Fibroblast of villous mesenchyme (primary cell): ENCODE measurements at places on chromosomes 7 and 10. TPM values are rescaled to one million over a fixed set of nuclear protein-coding genes. Genes with fewer than 3 reads are reported as not detected.

DNA sequence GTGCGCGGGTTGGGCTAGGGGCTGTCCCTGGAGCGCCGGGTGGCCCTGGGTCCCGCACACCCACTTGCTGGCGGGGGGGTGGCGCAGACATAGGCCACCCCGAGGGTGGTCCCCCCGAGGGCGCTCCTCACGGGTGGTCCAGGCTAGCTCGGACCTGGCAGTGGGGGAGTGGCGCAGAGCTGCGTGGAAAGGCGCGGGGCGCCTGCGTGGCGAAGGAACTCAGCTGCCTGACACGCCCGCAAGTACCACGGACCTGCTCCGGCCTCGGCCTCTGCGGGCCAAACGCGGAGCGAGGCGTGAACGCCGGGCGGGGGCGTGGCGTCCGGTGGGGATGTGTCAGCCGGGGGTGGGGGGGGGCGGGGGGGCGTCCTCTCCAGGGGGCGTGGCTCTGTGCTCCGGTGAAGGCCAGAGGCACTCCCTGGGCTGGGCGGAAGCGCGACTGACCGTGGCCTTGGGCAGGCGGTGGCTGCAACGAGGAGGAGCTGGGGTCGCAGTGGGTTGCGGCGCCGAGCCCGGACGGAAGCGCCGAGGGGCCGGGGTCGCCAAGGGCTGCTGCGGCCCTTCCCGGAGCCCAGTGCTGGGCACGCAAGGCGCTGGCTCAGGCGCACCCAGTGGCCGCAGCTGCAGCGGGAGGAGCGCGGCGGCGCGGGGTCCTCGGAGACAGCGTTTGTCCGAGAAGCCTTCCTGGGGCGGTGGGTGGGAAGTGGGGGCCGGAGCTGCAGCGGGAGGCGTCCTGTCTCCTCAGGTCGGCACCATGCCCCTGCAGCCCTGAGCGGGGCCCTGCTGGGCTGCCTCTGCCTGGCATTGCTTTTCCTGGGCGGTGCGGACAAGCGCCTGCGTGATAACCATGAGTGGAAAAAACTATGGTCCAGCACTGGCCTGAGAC is 58.9 kb upstream of the NUPR2 start:
- DNase-seq = no peak

- DNase-seq = no peak
Observed at GRCh38 chr10:121617176-121617575, 18.9 kb upstream of the FGFR2 start.

Gene SFMBT2
- 1.7 and 2.6 TPM in 2 replicates for total RNA-seq

- DNase-seq = no peak
Observed at GRCh38 chr7:44764081-44764480, 15.4 kb downstream of the ZMIZ2 start.

GRCh38 chr7:32154797-32155196 is 84.6 kb upstream of the PDE1C start:
- DNase-seq = no peak

- DNase-seq = peak; percentile 85
Observed at GRCh38 chr7:98283127-98283886, 1.8 kb downstream of the BRI3 start.

DNA sequence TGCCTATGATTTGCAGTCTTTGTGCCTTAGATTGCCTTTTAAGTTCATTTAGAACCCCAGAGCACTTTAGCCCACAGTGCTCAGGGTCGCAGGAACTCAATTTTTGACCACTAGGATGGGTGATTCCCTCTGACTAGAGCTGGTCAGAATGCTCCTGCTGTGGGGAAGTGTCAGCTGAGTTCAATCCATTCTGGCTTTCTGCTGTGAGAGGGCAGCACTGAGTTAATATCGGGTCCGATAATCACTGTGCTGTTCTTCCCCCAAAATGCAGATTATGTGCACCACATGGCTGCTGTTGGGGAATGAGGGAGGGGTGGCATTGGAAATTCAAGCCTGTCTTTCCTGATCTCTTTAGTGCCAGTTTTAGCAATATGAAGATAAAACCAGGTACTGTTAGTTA is 886.4 kb downstream of the DNAJB9 start:
- DNase-seq = no peak

DNA sequence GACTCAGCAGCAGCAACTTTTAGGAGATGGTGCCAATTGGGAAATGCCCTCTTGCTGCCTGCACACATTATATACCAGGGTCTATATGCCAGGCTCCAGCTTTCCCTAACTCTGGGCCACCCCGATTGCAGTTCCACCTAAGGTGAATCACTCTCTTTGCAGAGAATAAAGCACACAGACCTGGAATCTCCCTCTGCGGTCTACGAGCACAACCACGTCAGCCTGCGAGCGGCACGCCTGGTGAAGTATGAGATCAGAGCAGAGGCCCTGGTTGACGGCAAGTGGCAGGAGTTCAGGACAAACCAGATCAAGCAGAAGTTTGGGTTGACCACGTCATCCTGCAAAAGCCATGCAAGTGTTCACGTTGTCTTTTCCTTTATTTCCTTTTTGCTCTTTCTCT is 38.2 kb upstream of the PLEKHA1 start:
- no peak for DNase-seq

Gene SCIN
- total RNA-seq = 3.9 and 4.3 TPM in 2 replicates

GRCh38 chr7:158869876-158870275 is 13.5 kb downstream of the DYNC2I1 start:
- DNase-seq = no peak

GRCh38 chr7:101410743-101411507 is 48.2 kb downstream of the COL26A1 start:
- DNase-seq = peak; percentile 15

Gene MYO3A
- not detected in 2 replicates for total RNA-seq

Gene CALHM1
- not detected in 2 replicates for total RNA-seq

GRCh38 chr10:1299041-1299726 is 243.0 kb downstream of the WDR37 start:
- no peak for DNase-seq

Gene OR6V1
- not detected in 2 replicates for total RNA-seq

DNA sequence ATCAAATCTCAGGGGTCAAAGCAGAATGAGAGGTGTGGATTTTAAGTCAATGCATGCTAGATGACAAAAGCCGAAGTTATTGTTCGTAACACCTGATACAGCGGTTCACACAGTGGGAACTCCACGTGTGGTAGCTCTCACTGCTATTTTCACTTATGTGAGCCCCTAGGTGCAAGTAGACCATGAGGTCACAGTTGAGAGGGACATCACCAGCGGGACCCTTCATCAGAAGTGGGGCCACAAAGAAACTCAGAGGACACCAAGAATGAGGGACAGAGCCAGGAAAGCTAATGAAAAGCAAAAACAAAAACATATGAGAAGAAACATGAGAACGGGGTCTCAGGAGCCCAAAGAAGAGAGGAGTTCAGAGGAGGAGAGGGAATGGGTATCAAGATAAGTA is 63.5 kb downstream of the ADAM12 start:
- DNase-seq = no peak

DNA sequence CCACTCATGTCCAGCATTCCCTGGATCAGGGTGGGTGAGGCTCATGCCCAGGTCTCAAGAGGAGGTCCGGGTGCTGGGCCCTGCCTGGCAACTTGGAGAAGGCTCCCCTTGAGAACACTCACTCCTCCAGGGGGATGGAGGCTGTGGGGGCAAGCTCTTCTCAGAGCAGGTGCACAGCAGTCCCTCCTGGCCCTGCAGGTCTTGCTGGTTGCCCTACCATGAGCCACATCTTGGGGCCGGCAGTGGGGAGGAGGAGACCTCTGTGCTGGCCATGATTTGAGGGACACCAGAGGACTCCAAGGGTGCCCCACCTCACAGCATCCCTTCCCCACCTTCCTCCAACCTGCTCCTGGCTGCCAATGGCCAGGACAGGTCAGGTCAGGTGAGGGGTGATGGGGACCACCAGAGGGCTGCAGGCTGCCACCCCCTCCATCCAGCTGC is 87.4 kb upstream of the RET start:
- DNase-seq = no peak

Gene ATRNL1
- 8.4 and 13.0 TPM in 2 replicates for total RNA-seq

DNA sequence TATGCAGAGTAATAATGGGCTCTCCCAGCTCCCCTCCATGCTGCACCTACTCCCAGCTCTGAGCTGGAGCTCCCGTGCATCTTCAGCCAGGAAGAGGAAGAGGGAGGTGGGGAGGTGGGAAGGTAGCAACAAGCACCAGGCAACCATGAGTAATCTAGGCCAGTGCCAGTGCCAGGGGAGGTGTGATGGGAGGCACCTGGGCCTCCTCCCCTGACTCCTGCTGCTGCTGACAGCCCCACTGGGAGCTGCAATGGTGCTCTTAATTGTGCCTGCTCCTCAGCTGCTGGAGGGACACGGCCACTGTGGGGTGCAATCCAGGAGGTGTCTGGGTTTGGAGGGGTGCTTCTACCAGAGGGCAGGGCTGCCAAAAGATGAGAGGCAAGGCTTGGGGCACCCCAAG is 243.0 kb downstream of the PLXNA4 start:
- DNase-seq = no peak

Gene PARD3
- 38.7 and 44.0 TPM in 2 replicates for total RNA-seq

Gene MACC1
- total RNA-seq = under 0.01 TPM in 2 replicates

Gene ZNF365
- 6.1 and 8.2 TPM in 2 replicates for total RNA-seq

Gene SYNPO2L
- 0.43 and 0.64 TPM in 2 replicates for total RNA-seq

Gene DGKI
- 3.5 and 11.3 TPM in 2 replicates for total RNA-seq

DNA sequence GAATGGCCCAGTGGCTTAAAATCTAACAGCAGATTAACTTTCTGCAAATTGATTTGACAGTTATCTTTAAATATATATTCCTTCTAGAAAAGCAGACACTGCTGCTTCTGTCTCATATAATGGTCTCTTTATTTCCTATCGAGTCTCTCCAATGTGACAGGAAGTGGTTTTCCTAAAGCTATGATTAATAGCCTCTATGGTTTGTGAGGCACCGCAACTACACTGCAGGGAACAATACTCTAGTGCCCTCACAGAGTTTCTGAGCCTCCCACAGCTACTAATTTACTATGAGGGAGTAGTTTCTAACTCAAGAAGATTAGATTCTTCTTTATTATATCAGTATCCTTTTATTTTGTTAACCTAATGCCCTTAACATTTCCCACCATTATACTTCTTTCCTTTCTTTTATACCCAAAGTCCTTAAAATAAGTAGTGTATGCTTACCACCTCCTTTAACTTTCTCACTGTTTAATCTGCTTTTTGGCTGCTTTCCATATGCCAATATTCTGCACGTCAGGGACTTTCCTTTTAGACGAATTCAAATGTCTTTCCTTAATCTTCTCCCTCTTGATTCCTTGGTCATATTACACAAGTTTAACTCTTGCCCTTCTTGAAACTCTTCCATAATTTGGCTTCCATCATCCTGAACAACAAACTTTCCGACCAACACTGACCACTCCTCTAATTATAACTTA is 23.8 kb upstream of the AHR start:
- peak; percentile 21 for DNase-seq

DNA sequence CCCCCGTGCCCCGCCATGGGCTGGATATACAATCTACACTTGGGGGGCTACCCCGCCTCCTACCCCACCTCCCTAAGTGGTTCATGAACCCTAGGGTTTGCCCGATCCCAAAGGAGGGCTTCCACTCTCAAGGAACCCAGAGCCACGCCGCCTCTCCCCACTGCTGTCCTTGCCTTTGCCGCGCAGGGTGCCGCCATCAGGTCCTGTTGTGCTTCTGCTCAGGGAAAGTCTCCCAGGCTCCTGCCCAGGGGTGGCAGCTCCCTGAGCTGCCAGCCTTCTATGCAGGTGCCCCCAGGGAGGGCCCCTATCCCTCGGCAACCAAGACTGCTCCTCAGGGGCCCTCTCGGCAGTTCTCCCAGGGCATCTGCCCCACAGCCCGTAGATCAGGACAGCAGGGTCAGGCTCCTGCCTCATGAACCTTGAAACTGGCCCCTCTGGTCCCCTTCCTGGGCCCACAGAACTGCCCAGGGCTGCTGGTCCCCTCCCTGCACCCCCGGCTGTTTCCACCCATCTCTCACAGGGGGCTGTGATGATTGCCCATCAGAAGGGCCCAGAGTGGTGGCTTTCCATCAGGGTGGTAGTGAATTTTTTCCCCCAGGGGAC is 13.0 kb upstream of the PCBD1 start:
- no peak for DNase-seq

DNA sequence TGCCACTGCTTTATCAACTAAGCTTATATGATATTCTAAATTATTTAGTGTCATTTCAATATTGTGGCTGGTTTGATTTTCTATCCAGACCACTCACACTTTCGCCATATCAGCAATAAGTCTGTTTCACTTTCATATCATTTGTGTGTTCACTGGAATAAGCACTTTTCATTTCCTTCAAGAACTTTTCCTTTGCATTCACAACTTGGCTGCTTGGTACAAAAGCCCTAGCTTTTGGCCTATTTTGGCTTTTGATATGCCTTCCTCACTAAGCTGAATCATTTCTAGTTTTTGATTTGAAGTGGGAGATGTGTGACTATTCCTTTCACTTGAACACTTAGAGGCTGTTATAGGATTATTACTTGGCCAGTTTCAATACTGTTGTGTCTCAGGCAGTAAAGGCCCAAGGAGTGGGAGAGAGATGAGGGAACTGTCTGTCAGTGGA is 120.9 kb upstream of the NAMPT start:
- no peak for DNase-seq

DNA sequence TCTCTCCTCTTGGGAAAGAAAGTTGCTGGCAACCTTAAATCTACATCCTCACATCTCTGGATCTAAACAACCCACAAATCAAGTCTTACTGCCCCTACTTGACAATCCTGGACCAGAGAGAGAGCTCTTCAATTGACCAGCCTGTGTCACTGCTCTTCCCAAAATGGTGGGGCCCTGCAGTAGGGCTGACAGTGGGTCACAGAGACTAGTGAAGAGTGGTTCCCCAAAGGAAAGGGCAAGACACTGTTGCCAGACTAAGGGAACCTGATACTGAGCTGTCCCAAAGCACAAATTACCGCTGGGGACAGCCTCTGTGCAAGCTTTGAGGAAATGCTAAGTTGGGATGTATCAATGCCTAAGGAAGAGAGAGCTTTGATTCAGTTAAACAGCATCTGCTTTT is 4.5 kb upstream of the GPRIN2 start:
- DNase-seq = no peak

GRCh38 chr10:124595143-124595883 is 133.7 kb downstream of the LHPP start:
- DNase-seq = no peak

- DNase-seq = no peak
Observed at GRCh38 chr10:62185919-62186692, 82.5 kb downstream of the RTKN2 start.

DNA sequence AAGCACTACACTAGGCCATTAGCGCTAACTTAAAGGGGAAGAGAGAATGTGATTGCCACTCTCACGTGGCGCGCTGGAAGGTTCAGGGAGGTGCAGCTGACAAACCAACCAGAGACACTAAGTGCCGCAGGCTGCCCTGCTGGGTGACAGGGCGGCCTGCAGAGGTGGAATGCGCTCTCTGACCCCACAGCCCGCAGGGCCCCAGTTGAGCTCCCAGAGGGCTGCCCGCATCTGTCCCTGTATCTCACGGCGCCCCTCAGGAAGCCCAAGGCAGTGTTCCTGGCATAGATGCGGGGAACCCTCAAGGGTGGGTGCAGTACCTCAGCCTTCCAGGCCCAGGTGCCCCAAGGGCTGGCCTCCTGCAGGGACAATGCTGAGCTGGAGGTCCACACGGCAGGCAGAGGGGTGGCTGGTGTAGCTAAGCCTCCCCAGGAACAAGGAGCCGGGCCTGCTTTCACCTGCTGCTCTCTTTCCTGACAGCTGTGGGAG is 66.6 kb downstream of the CALML3 start:
- DNase-seq = no peak
